ENCODE measurements at places on chromosomes 5 and 9. TPM values are rescaled to one million over a fixed set of nuclear protein-coding genes. Genes with fewer than 3 reads are reported as not detected.

- no peak overlapping the region for H3K27ac ChIP-seq
- no peaks in the 10 kb centered on the region for H3K27me3 ChIP-seq
- DNase-seq: no peak
- H3K4me3 ChIP-seq: no peak overlapping the region
- no peaks in the 10 kb centered on the region for H3K4me1 ChIP-seq
Observed at GRCh38 chr5:32135086-32135485, 39.0 kb downstream of the GOLPH3 start.

DNA sequence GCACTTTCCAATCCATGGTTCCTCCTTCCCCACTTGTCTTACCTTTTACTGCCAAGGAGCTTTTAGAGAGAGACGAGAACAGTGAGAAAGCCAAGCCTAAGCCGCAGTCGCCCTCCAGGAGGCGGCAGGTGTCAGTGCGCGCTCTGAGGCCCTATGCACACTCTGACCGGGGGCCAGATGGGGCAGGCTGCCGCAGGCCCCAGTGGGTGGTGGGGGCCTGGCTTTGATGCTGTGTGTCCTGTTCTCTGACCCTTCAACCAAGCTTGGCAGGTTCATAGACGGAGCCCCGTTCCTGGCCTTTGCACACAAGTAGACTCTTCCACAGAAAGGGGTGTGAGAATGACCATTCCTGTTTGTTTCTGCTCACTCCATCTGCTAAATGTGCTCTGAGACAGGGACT is 77.3 kb downstream of the WNK2 start:
- no peaks in the 10 kb centered on the region for H3K36me3 ChIP-seq
- H3K27ac ChIP-seq: no peak overlapping the region
- H3K4me1 ChIP-seq: no peaks in the 10 kb centered on the region
- DNase-seq: no peak
- no peaks in the 10 kb centered on the region for H3K27me3 ChIP-seq

DNA sequence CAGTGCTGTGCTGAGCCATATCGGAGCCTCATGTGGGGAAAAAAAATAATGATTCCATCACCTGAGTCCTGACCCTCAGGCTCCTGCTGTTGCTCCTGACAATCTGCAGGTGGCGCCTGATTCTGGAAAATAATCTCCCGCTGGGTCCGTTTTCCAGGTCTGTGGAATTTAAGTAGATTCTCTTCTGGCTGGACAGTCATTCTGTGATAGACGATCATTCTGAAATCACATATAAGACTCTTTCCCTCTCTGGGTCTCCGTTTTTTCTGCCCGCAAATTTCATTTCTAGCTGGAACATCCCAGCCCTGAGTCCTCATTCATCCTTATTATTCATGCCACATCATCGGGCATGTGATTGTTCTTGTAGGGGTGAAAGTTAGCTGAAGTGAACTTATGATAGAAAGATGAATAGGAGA is 22.1 kb upstream of the STXBP1 start:
- peak; percentile 72 for DNase-seq
- H3K27me3 ChIP-seq: no peaks in the 10 kb centered on the region
- no peaks in the 10 kb centered on the region for H3K36me3 ChIP-seq
- no peak overlapping the region for H3K27ac ChIP-seq

DNA sequence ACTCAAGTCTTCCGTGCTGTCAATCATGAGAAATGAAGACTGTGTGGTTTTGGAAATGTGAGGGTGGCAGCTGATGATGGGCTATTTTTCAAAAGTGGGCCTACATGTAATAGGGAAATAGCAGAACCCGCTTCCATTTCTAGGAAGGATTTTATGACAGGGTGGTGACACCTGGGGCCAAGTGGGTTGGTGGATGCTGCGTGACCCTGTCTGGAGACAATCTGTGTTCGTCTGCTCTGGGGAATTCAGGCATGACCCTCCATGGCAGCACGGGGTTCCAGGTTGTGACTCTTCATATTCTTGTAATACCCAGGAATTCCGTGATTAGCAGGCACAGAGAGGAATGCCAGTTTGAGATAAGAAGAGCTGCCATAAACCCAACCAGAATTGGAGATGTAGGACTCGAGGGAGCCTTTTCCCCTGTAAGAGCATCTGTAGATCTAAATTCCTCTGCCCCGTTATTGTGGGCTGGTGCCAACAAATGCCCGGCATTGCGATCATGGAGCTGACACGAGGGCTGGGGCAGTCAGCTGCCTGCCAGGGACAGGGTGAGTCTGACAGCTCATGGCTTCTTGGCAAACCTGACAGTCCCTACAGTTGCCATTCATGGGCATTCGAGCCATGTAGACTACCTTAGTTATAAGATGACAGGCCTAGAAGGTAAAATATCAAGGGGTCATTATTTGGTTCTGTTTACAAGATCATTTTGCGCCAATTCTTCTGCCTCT is 279.7 kb downstream of the GADD45G start:
- DNase-seq: no peak
- no peaks in the 10 kb centered on the region for H3K4me1 ChIP-seq
- no peaks in the 10 kb centered on the region for H3K27me3 ChIP-seq
- H3K27ac ChIP-seq: no peak overlapping the region
- no peaks in the 10 kb centered on the region for H3K36me3 ChIP-seq

GRCh38 chr5:67104859-67105258 is 91.7 kb downstream of the CD180 start:
- no peaks in the 10 kb centered on the region for H3K36me3 ChIP-seq
- no peaks in the 10 kb centered on the region for H3K27me3 ChIP-seq
- no peak overlapping the region for H3K27ac ChIP-seq
- H3K4me3 ChIP-seq: no peak overlapping the region

DNA sequence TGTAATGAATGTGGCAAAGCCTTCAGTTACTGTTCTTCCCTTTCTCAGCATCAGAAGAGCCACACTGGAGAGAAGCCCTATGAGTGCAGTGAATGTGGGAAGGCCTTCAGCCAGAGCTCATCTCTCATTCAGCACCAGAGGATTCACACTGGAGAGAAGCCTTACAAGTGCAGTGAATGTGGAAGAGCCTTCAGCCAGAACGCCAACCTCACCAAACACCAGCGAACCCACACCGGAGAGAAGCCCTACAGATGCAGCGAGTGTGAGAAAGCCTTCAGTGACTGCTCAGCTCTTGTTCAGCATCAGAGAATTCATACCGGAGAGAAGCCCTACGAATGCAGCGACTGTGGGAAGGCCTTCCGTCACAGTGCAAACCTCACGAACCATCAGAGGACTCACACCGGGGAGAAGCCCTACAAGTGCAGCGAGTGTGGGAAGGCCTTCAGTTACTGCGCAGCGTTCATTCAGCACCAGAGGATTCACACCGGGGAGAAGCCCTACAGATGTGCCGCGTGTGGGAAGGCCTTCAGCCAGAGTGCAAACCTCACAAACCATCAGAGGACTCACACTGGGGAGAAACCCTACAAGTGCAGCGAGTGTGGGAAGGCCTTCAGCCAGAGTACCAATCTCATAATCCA is 6.8 kb downstream of the RPL12 start:
- peaks cover 6% of the 10 kb centered on the region for H3K4me1 ChIP-seq
- H3K27me3 ChIP-seq: no peaks in the 10 kb centered on the region
- no peak overlapping the region for H3K4me3 ChIP-seq

DNA sequence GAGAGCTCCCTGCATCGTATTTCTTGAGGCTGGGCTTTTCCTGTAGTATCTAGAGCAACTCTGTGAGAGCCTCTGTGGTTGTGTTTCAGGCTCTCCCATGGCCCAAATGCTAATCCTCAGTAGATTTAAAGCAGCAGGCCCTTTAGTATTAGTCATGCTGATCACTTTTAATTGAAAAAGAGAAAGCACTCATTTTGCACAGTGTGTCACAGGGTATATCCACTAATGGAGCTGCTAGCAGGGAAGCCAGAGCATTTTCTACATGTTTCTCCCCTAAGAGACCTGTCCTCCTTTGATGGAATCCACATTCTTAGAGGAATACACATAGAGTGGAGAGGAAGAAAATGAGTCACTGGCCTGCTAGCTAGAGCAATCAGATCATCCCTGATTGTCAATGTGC is 348.5 kb downstream of the TMEM232 start:
- H3K4me3 ChIP-seq: no peak overlapping the region
- H3K27me3 ChIP-seq: no peaks in the 10 kb centered on the region
- H3K27ac ChIP-seq: no peak overlapping the region
- DNase-seq: no peak
- H3K4me1 ChIP-seq: no peaks in the 10 kb centered on the region

The ZDHHC11 gene
- total RNA-seq: 5.0 TPM

The AJM1 gene
- total RNA-seq: 3.6 TPM

The PCDHB16 gene
- total RNA-seq: 0.07 TPM

The FUT7 gene
- not detected for total RNA-seq
